ENCODE measurements at places on chromosomes 3 and 15.

DNA sequence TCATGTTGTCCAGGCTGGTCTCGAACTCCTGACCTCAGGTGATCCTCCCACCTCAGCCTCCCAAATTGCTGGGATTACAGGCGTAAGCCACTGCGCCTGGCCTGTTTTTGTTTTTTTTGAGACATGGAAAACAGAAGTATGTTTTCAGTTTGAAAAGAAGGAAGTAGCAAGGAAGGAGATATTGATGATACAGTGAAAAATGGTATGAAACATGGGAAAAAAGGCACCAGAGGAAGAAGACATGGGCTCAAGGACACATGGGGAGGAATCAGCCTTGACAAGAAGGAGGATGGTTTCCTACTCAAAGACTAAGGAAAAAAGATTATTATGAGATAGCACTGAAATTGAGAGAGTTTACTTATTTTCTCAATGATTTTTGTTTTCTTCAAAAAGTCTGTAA is 30.7 kb downstream of the FMN1 start:
- DNase-seq, result no peak

GRCh38 chr15:77623755-77624524 is 8.8 kb downstream of the LINGO1 start:
- DNase-seq, result no peak

DNA sequence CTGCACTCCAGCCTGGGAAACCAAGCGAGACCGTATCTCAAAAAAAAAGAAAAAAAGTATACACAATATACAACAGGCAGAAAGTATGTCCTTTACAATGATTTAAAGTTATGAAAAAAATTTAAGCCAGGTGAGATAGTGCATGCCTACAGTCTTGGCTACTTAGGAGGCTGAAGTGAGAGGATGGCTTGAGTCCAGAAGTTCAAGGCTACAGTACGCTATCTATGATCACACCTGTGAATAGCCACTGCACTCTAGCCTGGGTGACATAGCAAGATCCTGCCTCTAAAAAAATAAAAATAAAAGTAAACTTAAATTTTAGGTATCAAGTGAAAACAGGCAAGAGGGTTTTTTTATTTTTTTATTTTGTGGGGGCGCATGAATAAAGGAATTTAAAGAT is 3.1 kb upstream of the KNSTRN start:
- no peak for DNase-seq

DNA sequence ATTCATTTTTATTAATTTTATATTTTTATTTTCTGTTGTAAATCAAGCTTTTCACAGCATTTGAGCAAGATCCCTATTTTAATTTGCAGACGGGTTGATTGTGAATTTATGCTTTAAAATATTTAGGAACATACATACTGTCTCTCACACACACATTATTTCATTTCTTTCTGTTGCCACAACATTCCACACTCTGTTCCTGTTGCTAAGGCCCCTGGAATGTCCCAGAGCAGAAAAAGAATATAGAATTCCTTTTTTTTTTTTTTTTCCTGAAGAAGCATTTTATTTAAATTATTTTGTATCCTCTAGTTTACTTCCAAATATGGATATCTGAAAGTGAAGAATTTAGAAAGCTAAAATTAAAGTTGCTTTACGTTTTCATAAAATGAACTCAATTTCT is 36.8 kb upstream of the SCAANT1 start:
- DNase-seq, result no peak

- DNase-seq, result no peak
These were observed 26.3 kb downstream of the TLNRD1 start for GRCh38 chr15:81026836-81027599.

DNA sequence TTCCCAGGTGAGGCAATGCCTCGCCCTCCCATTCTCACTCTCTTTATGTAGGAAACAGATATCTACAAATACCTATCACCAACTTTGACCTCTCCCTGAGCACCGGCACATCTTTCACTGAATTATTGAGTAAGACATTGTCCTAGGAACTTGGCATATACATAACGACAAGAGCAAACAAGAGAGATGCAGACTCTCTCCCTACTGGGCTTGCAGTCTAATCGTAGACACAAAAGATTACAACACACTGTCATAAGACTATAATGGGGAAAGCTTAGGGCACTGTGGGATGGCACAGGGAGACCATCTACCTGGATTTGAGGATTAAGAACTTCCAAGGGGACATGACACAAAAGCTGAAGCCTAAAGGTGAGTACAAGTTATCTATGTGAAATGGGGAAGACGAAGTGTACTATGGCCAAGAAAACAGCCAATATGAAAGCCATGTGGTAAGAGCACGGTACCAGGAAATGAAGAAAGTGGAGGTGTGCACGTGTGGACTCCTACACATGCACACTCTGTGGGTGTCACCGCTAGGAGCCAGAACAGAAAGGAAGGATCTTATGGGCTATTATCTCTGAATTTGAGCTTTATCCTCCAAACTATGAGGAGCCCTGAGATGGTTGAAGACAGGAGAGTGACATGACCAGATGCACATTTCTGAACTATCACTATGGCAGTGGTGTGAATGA is 218.8 kb upstream of the STRIT1 start:
- DNase-seq, result no peak

- no peak for DNase-seq
These were observed 53.9 kb downstream of the SLMAP start for GRCh38 chr3:57810048-57810447.

DNA sequence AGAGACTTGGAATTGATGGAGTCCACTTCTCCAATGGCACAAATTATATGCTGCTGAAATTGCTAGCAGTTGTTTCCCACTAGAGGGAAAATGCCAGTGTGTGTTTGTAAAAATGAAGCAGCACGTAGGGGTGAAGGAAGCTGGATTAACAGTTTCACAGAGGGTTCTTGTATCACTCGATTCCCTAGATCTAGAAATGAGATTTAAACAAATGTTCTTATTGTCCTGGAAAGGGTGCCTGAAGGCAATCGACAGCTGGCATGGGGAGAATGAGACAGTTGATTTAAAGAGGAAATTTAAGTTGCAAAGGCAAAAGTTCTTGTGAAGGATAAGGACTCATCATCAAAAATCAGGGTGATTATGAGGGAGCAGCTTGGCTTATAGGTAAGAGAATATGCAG is 234.8 kb upstream of the ARPP21 start:
- no peak for DNase-seq

DNA sequence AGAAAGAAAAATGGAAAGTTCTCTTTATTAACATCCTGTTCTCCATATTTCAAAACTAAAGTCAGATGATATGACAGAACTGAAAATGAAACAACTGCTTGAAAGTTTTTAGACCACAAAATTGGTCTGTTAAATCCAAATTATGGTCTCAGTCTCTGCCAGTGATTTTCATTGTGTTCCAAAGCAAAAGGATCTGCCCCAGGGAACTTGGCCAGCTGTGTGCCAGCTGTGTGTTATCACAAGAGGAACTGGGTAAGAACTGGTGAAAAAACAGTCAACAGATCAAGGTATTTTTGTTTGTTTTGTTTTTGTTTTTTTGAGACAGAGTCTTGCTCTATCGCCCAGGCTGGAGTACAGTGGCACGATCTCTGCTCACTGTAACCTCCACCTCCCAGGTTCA is 323.3 kb downstream of the CTNNB1 start:
- DNase-seq, result no peak

- DNase-seq, result no peak
These were observed 5.6 kb downstream of the CTXND1 start for GRCh38 chr15:80246425-80246894.

DNA sequence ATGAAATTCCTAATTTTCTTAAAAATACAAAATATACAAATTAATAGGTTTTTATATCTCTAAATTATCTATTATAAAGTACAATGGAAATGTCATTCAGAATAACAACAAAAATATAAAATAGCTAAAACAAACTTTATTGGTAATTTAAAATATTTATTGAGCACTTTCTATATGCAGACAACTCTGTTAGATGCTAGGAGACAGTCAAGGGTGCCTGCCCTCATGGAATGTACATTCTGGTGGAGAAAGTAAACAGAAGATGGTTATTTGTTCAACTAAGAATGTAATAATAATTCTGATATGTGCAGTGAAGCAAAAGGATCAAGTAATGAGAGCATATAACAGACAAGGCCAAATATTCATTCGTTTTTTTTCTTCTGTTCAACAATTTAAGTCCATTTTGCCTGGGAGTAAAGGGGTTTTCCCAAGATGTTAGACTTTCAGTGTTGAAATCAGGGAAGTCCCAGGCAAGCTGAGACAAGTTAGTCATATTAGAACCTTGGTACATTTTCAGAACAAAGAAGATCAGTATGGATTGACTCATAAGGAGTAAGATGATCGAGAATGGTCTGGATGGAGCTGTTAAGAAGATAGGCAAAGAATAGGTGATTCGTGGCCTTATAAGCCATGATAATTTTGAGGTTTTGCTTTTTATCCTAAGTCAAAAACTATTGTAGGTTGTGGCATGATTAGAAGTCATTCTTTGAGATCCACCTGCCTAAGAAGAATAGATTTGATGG is 150.2 kb upstream of the MLF1 start:
- DNase-seq, result no peak

- no peak for DNase-seq
These were observed 391.2 kb upstream of the NECTIN3 start for GRCh38 chr3:110680450-110680849.

DNA sequence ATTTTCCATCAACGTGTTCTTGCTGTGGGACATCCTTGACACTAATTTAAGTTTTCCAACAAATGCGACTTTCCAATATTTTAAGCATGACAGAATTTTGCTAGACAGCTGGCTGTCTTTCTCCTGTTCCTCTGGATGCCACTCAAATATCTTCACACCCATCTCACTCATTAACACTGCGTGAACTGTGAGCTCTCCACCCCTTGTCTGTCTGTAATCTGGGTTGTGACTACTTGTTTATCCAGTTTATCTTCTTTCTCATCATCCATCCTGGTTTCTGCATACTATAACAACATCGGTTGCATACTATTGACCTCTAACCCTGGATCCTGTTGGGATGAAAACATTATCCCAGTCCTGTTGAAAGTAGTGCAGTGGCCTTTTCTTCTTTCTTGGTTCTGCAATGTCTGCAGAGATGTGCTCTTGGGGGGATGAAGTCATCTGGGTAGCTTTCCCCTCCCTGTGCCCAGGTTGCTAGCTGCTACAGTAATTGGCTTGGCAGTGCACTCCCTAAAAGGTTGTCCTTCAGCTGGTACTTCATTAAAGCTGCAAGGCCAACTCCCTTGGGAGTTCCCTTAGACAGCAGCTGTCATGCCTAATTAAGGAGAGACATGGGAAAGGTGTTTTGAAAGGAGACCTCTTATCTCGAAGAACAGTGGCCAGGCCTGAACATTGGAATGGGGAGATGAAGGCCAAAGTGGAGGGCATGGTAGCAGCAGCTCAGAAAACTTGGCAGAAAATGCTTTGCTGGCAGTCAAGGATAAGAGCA is 24.7 kb downstream of the KAT2B start:
- no peak for DNase-seq

- no peak for DNase-seq
These were observed 215.7 kb upstream of the THBS1 start for GRCh38 chr15:39365161-39365560.

DNA sequence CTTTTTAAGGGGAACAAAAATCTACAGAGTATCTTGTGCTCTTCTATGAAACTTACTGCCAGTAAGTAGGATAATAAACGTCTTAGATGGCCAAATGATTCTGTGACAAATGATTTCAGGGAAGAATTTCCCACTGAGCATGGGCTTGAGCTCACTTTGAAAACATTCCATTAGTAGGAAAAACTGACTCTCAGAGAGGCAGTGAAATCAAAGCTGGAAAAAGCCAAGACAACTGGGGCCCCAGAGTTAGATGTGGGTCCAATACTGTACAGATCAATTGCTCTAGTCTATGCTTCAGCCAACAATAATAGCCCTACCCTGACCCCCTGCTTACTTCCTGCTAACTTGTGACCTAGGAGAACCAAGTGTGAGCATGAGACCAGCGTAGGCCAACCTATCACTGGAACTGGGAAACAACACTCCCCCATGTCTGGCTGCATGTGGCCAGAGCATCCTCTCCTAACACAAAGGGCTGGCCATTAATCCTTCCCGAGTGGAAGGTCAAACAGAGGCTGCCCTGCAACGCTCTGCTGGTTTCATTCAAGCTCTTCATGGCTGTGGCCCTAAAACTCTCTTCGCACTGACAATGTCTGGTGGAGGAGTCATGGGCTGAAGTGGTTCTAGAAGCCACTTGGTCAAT is 68.8 kb downstream of the FOXB1 start:
- no peak for DNase-seq

- no peak for DNase-seq
These were observed 10.4 kb upstream of the RTP1 start for GRCh38 chr3:187186801-187187421.

DNA sequence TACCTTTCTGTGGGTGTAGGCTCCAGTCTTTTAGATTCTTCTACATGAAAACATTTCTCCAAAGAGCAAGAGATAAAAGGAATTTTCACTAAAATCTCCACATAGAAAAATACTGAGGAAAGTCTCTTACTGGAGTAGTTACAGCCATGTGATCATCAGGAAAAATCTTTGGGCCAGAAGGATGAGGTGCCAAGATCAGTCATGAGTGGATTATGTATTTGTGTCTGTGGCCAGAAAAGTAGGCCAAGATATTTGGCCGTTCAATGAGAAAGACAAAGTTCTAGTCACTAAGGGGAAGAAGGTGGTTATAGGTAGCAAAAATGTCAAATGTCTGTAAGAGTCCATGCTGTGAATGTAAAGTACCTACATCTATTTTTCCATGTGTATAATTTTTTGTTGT is 339.3 kb downstream of the NSUN3 start:
- DNase-seq, result no peak

GRCh38 chr3:173938616-173939015 is 541.1 kb downstream of the NLGN1 start:
- no peak for DNase-seq

DNA sequence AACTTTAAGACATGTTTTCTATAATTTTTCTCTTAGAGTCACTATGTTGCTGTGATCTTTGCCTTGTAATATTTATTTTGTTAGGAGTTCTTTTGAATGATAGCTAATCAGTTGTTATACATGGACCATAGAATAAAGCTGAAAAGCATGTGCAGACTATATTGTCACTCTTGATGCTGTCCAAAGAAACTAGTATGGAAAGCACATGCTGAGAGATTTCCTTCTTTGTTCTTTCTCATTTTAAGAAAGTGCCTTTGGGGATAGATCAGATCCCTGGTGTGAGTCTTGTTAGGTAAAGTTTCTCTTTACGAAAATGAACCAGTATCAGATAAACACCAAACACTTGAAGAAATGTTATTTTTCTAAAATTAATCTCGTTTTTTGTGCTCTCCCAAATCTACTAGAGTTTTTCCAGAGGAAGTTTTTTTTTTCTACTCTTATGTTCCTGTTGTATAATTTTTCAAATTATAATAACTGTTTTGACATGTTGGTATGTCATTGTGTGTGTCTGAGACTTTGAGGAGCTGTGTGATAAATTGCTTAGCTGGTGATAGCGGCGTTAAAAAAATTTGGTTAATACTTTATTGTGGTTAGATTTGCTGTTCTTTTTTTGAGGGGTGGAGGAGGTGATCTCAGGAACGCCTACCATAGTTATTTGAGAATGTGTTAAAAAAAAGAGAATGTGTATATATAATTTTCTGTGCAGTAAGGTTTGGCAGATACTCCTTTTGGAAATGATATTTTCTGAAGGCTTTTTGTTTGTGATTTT is 2.2 kb downstream of the PIAS1 start:
- DNase-seq, result no peak

- no peak for DNase-seq
These were observed 12.0 kb downstream of the BSN start for GRCh38 chr3:49566312-49566711.

Measured in caudate nucleus (tissue), 63 donors.